RWPE2 (cell line): ENCODE measurements at places on chromosomes 1 and 21.

GRCh38 chr1:31000301-31000700 is 65.2 kb downstream of the PUM1 start:
- DNase-seq, result no peak
- H3K27me3 ChIP-seq, result no peaks in the 10 kb centered on the region
- H3K36me3 ChIP-seq, result peaks cover 86% of the 10 kb centered on the region
- H3K4me1 ChIP-seq, result peaks cover 7% of the 10 kb centered on the region

DNA sequence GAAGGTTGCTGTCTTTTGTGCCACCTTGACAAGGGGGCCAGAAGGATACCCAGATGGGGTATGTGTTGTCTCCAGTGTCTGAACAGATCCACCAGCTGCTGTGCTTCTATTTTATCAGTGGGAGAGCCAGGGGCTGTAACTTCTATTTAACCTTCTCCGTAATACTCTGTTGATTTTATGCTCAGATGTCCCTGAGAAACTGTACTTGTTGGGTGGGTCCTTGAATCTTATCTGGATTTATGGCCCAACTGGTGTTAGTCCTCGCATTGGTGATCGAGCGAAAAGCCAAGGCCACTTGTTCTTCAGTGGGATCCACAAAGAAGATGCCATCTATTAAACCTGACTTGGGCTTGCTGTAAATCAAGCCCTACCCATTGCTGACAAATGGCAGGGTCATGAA is 56.4 kb downstream of the ST6GALNAC3 start:
- no peaks in the 10 kb centered on the region for H3K27me3 ChIP-seq
- H3K4me1 ChIP-seq, result no peaks in the 10 kb centered on the region
- H3K36me3 ChIP-seq, result no peaks in the 10 kb centered on the region
- DNase-seq, result no peak
- no peak overlapping the region for H3K27ac ChIP-seq

DNA sequence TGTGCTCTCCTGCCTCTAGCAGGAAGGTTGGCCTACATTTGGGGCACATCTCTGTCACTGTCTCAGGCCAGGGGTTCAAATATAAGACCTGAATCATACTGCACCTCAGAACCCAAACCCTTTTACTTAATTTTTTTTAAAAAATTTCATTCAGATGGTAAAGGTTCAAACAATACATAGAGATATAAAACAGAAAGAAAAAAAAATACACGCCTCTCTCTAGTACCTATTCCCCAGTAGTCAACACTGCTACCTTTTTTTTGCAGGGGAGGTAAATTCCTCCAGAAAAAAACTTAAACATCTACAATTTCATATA is 32.9 kb downstream of the MAPKAPK2 start:
- no peak overlapping the region for H3K27ac ChIP-seq
- DNase-seq, result no peak
- H3K36me3 ChIP-seq, result no peaks in the 10 kb centered on the region
- H3K4me3 ChIP-seq, result no peak overlapping the region
- H3K27me3 ChIP-seq, result no peaks in the 10 kb centered on the region
- H3K4me1 ChIP-seq, result peaks cover 11% of the 10 kb centered on the region

GRCh38 chr21:35478161-35479064 is 429.3 kb upstream of the RUNX1 start:
- H3K36me3 ChIP-seq, result no peaks in the 10 kb centered on the region
- no peaks in the 10 kb centered on the region for H3K27me3 ChIP-seq
- no peak overlapping the region for H3K27ac ChIP-seq
- peaks cover 23% of the 10 kb centered on the region for H3K4me1 ChIP-seq
- no peak overlapping the region for H3K4me3 ChIP-seq

GRCh38 chr1:53137729-53138128 is 4.7 kb downstream of the SLC1A7 start:
- H3K4me1 ChIP-seq, result no peaks in the 10 kb centered on the region
- H3K36me3 ChIP-seq, result no peaks in the 10 kb centered on the region
- DNase-seq, result no peak
- no peaks in the 10 kb centered on the region for H3K27me3 ChIP-seq
- H3K4me3 ChIP-seq, result no peak overlapping the region

DNA sequence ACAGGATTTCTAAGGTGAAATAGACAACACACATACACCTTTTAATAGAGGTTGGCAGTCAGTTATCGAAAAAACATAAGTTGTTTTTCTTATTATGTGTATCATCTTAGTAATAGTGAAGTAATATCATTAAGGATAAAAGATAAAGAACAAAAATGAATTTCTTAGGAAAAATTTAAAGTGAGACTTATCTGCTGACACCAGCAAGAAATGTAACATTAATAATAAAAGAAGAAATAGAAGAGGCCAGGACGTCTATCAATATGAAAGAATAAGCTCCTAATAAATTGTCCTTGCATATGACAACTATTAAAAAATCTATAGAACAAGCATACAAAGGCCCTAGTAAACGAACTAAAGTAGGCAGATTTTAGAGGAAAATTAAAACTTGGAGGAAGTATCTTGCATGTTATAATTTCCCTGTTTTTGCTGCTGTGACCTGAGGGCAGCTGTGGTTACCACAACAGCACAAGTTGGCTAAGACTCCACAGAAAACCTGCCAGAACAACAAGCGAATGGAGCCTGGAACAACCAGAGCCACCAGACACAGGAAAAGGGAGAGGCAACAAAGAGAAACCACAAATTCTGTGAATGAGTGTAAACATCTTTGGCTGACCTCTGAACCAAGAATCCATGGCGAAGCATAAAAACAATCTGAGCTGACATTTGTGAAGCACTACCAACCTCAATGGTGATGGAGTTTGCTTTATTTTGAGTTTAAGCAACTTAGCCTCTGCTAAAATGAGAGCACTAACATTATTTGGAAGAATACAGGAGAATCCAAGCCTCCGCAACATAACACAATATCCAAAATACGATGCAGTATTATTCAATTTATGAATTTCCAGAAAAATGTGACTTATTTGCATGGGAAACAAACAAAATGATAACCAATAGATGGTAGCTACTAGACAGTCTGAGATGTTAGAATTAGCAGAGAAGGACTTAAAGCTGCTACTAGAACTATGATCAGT is 207.5 kb downstream of the KCNT2 start:
- no peak overlapping the region for H3K4me3 ChIP-seq
- H3K36me3 ChIP-seq, result no peaks in the 10 kb centered on the region
- H3K27ac ChIP-seq, result no peak overlapping the region
- no peak for DNase-seq

GRCh38 chr1:205983925-205984725 is 19.1 kb downstream of the RAB7B start:
- H3K36me3 ChIP-seq, result peaks cover 12% of the 10 kb centered on the region
- DNase-seq, result peak; percentile 90
- H3K27ac ChIP-seq, result peak overlapping the region; percentile 73
- H3K4me1 ChIP-seq, result peaks cover 21% of the 10 kb centered on the region
- H3K27me3 ChIP-seq, result no peaks in the 10 kb centered on the region
- H3K4me3 ChIP-seq, result no peak overlapping the region

DNA sequence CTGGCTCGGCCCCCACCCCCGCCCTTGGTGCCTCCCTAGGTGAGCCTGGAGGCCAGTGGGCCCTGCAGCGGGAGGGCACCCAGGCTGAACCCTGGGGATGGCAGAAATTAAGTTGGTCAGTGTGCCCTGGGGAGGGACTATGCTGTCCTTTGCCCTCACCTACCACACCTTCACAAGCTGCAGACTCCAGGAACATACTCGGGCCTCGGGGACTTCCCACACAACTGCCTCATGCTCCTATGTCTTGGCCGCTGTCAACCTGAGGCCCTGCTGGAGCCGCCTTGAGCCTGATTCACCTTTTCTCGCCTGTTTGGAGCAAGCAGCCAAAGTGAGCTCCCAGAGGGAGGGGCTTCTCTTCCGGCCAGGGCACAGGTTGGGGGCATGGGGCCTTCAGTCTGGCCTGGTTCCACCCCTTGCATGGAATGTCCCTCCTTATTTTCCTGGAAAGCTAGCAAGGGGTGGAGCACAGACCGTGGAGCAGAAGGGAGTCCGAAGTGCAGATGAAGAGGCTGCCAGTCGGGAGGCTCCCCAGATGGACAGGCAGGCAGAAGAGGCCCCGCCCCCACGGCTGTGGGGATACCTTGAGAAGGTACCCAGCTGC is 24.7 kb downstream of the KNCN start:
- H3K27ac ChIP-seq, result no peak overlapping the region
- peaks cover 8% of the 10 kb centered on the region for H3K4me1 ChIP-seq
- H3K27me3 ChIP-seq, result no peaks in the 10 kb centered on the region
- no peak overlapping the region for H3K4me3 ChIP-seq

DNA sequence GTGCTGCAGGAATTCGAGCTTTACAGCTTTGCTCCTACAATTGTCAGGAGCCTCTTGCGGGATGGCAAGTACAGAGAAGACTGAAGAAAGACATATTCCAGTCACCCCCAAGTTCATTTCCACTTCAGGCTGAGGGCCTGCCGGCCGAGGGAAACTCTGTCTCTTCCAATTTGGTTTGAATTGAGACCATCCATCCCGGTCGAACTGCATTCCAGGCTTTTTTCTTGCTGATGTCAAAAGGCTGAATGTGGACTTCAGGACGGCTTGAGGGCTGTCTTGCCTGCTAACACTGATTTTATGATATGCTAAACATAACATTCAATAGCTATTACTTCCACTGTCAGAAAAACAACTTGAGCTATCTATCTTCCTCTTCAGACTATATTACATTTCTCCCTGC is 79.8 kb upstream of the PLXNA2 start:
- no peak overlapping the region for H3K27ac ChIP-seq
- H3K4me1 ChIP-seq, result no peaks in the 10 kb centered on the region
- no peaks in the 10 kb centered on the region for H3K36me3 ChIP-seq
- no peaks in the 10 kb centered on the region for H3K27me3 ChIP-seq
- DNase-seq, result no peak

DNA sequence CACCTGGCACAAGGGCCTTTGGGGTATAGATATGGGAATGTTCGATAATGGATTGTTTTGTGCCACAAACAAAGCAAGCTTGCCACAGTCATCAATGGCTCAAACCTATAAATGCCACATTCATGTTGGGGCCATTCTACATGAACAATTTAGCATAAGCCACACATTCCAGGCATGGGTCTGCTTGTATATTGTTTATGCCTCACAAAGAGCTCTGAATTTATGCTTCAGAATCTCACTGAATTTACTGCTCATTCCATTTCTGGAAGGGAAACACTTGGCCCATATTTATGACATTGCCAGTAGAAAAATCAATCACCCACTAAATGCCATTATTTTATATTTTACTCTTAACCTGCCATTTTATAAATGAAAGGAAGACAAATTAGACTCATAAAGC is 6.4 kb downstream of the PCP4 start:
- peaks cover 15% of the 10 kb centered on the region for H3K27me3 ChIP-seq
- no peaks in the 10 kb centered on the region for H3K4me1 ChIP-seq
- no peak overlapping the region for H3K27ac ChIP-seq
- H3K36me3 ChIP-seq, result no peaks in the 10 kb centered on the region
- H3K4me3 ChIP-seq, result no peak overlapping the region

DNA sequence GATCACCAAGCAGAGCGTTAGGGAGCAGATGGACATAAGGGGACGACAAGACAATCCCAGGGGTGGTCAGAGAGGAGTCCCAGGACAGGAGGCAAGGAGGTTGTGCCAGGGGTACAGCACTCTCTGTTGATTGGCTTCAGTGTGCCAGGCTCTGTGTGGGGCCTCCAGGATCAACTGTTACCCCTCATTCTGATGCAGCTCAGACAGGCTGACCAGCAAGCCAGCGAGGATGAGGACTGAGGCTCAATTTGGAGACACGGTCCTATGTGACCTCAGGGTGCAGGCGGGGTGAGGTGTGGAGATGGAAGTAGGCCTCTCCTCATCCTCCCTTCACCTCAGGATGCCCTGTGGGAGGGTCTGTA is 4.0 kb downstream of the HYI start:
- no peaks in the 10 kb centered on the region for H3K27me3 ChIP-seq
- no peak overlapping the region for H3K4me3 ChIP-seq
- DNase-seq, result no peak

- no peak overlapping the region for H3K4me3 ChIP-seq
- H3K27ac ChIP-seq, result peak overlapping the region; percentile 60
- H3K36me3 ChIP-seq, result no peaks in the 10 kb centered on the region
- DNase-seq, result no peak
- peaks cover 39% of the 10 kb centered on the region for H3K4me1 ChIP-seq
- no peaks in the 10 kb centered on the region for H3K27me3 ChIP-seq
These were observed 15.9 kb upstream of the FASLG start for GRCh38 chr1:172642970-172643369.

DNA sequence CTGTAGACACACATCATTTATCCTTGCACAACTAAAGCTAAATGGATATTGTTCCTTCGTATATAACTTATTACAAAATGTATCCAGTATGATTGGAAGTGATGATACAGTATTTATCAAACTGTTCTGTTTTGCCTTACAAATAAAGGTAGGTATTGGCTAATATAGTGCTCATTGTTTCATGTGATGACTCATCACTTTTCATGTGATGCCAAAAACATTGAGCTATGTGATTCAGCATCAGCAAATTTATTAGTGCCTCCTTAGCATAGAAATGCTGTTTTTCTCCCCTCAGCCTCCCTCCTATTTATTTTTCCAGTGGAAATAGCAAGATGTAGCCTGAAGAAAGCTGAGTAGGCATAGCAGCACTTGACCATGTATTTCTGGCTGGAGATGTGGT is 228.6 kb upstream of the LYPLAL1 start:
- H3K4me3 ChIP-seq, result no peak overlapping the region
- H3K27me3 ChIP-seq, result no peaks in the 10 kb centered on the region
- no peak for DNase-seq
- no peak overlapping the region for H3K27ac ChIP-seq
- H3K4me1 ChIP-seq, result no peaks in the 10 kb centered on the region

- H3K27ac ChIP-seq, result no peak overlapping the region
- DNase-seq, result peak; percentile 2
- no peaks in the 10 kb centered on the region for H3K4me1 ChIP-seq
- no peak overlapping the region for H3K4me3 ChIP-seq
These were observed 156.6 kb downstream of the TRABD2B start for GRCh38 chr1:47840393-47841190.

DNA sequence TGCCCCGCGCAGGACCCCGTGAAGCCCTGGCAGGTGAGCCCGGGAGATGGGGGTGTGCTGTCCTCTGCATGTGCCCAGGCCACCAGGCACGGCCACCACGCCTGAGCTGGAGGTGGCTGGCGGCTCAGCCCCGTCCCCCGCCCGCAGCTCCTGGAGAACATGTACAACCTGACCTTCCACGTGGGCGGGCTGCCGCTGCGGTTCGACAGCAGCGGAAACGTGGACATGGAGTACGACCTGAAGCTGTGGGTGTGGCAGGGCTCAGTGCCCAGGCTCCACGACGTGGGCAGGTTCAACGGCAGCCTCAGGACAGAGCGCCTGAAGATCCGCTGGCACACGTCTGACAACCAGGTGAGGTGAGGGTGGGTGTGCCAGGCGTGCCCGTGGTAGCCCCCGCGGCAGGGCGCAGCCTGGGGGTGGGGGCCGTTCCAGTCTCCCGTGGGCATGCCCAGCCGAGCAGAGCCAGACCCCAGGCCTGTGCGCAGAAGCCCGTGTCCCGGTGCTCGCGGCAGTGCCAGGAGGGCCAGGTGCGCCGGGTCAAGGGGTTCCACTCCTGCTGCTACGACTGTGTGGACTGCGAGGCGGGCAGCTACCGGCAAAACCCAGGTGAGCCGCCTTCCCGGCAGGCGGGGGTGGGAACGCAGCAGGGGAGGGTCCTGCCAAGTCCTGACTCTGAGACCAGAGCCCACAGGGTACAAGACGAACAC is 1.8 kb downstream of the TAS1R3 start:
- no peaks in the 10 kb centered on the region for H3K27me3 ChIP-seq
- peaks cover 17% of the 10 kb centered on the region for H3K4me1 ChIP-seq
- H3K4me3 ChIP-seq, result no peak overlapping the region
- H3K36me3 ChIP-seq, result peaks cover 16% of the 10 kb centered on the region

- no peaks in the 10 kb centered on the region for H3K27me3 ChIP-seq
- H3K27ac ChIP-seq, result no peak overlapping the region
- no peaks in the 10 kb centered on the region for H3K36me3 ChIP-seq
- no peak for DNase-seq
- no peaks in the 10 kb centered on the region for H3K4me1 ChIP-seq
These were observed 98.2 kb upstream of the ZNHIT6 start for GRCh38 chr1:85806236-85806965.
